GM06990 (cell line): ENCODE measurements at places on chromosomes 11 and 22.

DNA sequence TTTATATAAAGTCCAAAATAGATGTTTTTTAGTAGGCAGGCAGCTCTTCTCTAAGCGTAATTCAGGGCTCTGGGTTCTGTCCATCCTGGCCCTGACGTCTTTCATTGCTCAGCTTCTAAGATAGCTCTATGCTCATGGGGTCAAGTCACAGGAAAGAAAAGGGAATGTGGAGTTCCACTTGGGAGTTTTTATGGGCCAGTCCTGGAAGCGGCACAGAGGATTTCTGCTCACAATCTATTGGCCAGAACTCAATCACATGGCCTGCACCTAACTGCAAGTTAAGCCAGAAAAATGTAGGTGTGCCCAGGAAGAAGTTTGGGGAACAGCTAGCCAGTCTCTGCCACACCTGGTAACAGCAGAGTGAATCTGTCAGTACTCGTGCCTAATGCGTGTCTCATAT lies 7.4 kb upstream of the ZBTB16 start:
- DNase-seq: no peak

DNA sequence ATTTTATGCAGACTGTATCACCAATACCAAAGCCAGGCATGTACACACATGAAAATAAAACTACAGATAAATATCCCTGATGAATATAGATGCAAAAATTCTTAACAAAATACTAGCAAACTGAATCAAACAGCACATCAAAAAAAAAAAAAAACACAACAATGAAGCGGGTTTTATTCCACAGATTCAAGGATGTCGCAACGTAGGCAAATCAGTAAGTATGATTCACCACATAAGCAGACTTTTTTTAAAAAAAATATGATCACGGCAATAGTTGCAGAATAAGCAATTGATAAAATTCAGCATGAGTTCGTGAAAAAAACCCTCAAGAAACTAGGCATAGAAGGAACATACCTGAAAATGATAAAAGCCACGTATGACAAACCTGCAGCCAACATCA lies 21.3 kb downstream of the OR51F1 start:
- DNase-seq: no peak

- no peak for DNase-seq
Measured at GRCh38 chr11:28049338-28050216, 58.4 kb downstream of the KIF18A start.

DNA sequence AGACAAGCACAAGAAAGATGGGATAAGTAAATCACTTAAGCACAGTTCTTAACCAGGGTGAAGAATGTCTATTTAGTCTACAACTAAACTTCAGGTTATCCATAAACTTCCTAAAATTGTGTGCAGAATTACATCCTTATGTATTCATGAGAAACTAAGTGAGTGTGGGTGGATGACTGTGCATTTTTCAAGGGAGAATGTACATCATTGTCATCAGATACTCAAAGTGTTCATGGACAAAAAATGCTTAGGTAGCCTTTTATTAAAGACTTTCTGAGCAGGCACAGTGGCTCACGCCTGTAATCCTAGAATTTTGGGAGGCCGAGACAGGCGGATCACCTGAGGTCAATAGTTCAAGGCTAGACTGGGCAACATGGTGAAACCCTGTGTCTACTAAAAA lies 2023.8 kb downstream of the LRRC4C start:
- no peak for DNase-seq

- no peak for DNase-seq
Measured at GRCh38 chr22:31122532-31123291, at the start of gene INPP5J. Gene INPP5J, plus strand, starts transcription at chr22:31122966. Its CDS starts 49 bp downstream, at chr22:31123015.

DNA sequence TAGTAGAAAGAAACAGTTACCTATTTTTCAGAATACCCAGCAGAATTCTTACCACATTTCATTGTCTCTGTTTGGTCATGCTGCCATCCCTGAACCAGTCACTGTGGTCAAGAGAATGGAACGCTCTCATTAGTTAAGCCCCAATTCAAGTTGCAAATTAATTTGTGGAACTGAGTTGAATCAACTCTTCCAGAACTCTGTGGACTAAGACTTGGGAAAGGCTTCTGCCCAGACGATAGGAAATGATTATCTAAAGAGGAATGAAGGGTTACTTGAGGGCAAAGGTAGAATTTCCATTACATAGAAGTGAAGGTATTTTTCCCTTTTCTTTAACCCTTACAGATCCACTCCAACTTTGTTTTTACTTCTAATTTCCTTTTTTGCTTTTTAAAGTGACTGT lies 286.4 kb downstream of the DYNC2H1 start:
- no peak for DNase-seq

GRCh38 chr22:46459347-46460065 lies 77.9 kb downstream of the CELSR1 start:
- DNase-seq: no peak

DNA sequence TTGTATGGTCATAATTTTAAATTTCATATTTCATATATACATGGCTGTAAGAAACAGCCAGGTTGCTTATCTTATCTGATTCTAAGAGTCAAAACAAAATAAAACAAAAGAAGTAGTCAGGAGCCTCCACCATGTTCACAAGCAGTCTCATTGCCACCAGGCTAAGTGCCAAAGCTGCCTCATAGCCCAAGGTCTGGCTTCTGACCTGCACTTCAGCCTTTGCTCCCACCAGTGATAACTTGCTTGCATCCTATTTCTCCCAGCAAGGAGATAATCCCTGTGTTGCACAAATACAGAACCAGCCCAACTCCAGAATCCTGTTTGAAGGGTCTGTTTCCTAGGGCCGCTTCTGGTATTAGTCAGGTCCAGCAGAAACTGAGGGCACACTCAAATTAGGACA lies 53.9 kb upstream of the TSKU start:
- no peak for DNase-seq
